ENCODE measurements at places on chromosomes 16 and 17.

DNA sequence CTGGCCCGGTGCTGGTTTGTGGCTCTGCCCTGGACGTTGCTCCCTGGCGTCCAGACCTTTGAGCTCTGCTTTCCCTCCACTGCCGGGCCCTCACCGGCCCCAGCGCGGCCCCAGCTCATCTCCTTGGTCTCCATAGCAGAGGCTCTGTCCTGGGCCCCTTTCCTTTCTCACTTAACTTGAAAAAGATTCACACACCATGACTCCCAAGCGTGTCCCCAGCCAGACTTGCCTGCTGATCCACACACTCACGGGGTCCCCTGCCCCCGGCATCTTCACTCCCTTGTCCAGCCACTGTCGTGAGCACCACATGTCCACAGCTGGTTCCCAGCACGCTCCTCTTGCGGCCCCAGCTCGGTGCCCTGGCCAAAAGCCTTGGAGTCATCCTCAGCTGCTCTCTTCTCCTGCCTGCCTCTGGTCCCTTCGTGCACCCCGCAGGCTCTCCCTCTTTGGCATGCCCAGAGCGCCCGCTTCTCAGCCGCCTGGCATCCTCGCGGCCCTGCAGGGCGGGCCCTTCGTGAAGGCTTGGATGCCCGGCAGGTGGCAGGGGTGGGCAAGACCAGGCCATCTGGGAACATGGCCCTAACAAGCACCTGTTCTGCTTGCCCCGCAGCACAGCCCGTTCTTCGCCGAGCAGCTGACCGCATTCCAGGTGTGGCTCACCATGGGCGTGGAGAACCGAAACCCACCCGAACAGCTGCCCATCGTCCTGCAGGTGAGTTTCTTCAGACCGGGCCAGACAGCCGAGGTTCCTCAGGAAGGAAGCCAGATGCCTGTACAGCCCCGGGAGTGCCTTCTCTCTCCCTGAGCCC lies 145.6 kb upstream of the CHMP6 start:
- DNase-seq, result no peak

DNA sequence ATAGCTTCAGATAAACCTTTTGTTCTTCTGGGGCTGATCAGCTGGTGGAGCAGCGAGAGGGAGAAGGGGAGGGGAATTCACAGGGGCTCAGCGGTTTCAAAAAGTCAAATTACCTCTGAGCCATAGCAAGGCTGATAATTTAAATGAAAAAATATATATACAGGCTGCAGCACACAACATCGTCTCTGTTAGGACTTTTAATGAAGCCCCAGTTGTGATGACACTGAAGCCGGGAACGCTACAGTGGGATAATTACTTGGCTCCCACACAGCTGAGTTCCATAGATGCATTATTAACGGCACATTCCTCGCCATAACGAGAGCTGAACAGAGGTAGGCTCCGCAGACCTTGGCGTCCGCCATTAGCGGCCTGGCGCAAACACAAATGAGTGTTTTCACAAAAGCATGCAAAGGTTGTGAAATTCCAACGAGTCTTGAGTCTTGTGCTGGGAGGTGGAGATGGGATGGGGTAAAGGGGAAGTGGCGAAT lies 216.0 kb downstream of the C16orf78 start:
- no peak for DNase-seq

DNA sequence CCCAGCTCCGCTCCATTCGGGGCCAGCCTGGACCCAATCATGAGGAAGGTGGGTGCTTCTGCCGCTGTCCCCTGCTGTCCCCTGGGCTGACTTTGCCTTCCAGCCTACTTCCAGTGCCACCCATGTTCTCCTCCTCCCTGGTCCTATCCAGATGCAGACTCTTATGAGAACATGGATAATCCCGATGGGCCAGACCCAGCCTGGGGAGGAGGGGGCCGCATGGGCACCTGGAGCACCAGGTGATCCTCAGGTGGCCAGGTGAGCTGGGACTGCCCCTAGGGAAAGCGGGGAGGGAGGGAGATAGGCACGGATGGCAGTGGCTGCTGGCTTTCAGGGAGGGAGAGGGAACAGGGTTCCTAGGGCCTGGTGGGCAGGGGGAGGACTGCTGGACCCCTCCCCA lies 7.0 kb downstream of the CD19 start:
- no peak for DNase-seq

DNA sequence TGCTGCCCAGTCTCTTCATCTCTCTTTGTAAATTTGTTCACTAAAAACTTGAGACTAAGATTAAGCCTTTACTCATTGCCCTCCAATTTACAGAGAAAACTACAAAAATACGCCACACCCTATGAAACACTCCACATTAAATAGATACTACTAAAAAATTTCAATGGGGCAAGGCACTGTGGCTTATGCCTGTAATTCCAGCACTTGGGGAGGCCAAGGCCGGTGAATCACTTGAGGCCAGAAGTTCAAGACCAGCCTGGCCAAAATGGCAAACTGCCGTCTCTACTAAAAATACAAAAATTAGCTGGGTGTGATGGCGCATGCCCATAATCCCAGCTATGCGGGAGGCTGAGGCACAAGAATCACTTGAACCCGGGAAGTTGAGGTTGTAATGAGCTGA lies 3.8 kb downstream of the UBE2O start:
- DNase-seq, result no peak

DNA sequence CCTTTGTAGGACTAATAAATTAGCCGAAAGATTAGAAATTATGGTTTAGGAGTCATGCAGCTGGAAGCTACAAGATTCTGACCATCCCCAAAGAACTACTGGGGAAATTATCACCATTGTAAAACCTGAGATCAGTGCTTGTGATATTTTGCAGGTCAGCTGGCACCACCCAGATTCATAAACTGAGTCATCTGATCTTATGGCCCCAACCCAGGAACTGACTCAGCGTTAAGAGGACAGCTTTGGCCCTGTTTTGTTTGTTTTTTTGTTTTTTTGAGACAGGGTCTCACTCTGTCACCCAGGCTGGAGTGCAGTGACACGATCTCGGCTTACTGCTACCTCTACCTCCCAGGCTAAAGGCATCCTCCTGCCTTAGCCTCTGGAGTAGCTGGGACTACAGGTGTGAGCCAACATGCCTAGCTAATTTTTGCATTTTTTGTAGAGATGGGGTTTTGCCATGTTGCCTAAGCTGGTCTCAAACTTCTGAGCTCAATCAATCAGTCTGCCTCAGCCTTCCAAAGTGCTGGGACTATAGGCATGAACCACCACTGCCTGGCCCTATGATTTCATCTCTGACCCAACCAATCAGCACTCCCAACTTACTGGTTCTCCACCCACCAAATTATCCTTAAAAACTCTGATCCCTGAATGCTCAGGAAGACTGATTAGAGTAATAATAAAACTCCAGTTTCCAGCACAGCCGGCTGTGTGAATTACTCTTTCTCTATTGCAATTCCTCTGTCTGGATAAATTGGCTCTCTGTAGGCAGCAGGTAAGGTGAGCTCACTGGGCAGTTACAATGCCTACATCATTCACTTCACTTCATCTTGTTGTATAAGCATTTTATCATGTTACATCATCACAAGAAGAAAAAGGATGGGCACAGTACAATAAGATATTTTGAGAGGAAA lies 79.4 kb upstream of the KSR1 start:
- DNase-seq, result no peak

DNA sequence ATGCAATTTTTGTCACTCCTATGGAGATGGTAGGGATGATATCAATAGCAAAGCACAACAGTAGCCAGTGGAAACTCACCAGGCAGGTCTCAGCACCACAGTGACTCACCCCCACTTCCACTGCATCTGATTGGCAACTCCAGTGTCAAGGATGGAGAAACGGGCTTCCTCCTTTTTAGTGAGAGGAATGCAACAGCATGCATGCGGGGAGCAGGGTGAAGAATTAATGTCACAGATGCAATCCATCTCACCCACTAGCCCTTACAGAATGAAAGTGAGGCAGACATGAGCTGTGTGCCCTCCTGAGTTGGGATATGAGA lies 467.0 kb upstream of the C16orf82 start:
- no peak for DNase-seq

GRCh38 chr17:19626079-19626478 lies 22.5 kb upstream of the ALDH3A2 start:
- DNase-seq, result no peak

- DNase-seq, result no peak
Observed at GRCh38 chr16:12262454-12263180, 286.1 kb downstream of the SNX29 start.

DNA sequence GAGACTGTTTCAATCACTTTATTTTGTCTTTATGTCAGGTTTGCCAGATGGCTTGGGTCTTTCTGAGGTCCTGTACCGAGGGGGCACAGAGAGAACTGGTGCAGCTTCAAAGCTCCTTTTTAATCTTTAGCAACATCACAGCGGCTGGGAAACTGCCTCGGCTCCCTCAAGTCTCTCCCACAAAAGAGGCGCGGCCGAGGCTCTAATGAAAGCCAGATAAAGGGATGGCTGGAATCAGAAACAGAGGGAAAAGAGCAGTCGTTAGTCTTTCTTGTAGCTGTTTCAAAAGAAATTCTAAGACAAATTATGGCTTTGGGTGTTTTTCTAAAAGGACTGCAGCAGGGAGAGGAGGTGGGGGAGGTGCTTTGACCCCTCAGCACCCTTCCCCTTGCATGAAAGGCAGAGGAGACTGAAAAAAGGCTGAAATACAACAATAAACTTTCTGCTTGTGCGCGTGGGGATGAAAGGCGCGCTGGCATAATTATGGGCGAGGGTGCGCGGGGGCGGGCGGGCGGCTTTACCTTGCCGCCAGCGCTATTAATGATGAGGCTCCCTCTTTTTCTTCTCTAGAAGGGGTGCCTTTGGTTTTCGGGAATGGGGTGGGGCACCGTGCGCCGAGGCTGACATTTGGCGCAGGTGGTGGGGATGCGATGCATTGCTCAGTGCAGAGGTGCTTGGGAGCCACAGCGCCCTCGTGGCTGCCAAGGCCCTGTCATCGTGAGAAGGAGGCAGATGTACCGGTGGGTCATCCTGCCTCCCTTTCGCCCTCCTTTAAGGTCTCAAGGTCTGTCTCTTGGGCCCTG lies 22.3 kb upstream of the BRD7 start:
- no peak for DNase-seq

DNA sequence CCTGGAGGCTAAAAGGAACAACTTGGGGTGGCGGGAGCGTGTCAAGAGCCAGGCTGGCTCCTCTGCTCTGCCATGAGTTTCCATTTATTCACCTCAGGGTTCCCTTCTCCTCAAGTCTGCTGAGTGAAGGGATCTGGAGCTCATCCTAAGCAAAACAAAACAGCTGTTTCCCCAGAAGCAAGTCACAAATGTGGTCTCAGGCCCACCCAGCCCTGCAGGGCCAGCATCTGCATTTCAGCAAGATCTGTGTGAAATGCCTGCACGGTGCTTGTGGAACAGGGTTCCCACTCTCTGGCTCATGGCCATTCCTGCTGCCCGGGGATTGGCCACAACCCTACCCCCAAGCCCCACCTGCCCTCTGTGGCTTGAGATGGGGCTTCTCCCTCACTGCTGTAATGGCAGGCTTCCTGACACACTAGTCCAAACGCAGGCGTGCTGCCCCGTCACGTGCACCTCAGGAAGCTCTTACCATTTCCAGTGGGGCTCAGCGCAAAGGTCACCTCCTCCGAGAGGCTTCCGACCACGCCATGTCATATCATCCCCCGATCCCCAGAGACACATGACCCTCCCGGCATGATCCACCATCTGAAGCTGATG lies 2.3 kb downstream of the SLC38A8 start:
- DNase-seq, result no peak

DNA sequence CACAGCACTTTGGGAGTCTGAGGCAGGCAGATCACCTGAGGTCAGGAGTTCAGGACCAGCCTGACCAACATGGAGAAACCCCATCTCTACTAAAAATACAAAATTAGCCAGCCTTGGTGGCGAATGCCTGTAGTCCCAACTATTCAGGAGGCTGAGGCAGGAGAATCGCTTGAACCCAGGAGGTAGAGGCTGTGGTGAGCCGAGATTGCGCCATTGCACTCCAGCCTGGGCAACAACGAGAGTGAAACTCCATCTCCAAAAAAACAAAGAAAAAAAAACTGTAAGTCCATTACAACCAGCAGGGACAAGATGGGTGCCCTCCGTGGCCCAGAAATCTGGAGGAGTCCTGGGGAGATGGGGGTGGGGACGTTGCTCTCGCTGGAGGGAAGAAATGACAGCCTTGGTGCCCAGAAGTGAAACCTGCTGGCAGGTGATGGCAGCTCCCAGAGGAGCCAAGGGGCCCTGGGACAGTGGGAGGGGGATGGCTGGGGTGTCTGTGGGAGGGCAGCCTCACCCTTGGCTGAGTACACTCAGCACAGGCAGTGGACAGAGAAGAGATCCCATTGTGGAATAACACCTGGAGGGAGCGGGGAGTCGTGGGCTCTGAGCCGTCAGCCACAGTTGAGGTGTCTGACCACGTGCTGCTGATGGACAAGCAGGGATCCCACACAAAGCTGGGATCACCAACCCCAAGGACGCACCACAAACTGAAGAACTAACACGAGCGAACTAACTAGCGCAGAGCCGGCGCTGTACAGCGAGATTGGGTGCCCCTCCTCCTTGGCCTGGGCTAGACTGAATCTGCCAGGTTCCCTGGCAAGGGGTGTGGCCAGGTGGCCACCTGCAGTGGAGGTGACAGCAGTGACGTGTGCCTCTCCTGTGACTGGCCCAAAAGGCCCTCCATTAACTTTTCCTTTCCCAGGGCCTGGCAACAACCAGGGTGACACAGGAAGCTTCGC lies 46.9 kb upstream of the BAHCC1 start:
- DNase-seq, result no peak
